ENCODE measurements at places on chromosomes 7 and 10.

DNA sequence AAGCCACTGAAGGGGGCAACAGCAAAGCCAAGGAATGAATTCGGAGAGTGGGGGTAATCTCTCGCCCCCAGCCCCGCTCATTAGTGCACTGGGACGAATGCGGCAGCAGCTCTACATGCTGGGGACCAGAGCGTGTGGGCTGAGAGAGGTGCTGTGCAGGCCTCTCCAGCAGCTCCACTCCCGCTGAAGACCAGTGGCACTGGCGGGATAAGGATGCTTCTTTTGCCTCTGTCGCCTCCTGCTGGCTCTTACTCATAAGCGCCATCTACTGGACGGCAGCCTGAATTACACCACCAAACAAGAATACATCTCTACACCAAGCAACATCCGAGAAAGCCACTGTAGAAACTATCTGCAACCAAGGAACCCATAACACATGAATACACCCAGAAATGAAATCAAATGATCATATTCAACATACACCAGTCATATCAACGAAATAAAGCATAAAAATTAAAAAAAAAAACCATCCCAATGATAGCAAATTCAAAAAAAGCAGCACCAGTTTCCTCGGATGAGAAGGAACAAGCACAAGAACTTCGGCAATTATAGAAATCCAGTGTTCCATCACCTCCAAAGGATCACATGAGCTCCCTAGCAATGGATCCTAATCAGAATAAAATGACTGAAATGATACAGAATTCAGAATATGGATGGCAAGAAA, 79.0 kb upstream of the TMEM168 start:
- DNase-seq, result no peak

GRCh38 chr7:71237945-71238344, 106.0 kb downstream of the GALNT17 start:
- no peak for DNase-seq

DNA sequence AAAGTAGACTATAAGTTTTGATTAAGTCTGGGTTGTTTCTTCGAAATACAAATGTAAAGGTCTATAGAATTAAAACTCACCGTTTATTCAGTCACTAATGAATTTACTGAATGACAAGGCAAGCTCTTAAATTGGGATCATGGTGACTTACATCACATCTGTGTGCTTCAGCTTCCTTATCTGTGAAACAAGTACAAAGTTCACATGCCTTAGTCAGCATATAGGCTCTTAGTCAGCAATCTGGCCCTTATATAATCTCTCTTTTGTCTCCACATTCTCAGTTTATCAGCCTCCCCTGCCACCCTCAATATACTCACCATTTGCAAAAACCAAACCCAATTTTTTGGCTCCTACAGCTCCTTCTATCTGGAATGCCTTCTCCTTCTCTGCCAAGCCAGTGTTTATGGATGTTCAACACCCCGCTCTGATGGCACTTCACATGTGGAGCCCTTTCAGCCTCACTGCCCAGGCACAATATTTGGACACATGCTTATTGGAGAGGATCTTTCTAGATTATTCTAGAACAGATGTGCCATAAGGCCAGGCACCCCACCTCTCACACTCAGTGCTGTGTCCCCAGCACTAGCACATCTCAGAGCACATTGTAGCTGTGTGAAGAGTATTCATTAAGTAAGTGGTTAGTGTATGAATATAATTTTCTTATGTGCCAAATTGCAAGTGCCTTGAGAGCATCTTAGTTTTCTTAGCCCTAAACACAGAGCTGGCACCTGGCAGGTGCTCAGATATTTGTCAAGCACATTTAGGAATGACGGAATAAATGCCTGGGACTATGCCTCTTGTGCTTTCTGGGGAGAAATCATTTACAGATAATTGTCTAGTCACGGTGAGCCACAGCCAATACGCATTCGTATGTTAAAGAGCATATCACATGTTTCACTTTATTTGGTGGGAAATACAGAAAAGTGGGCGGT, 9.8 kb upstream of the LAMB1 start:
- no peak for DNase-seq

GRCh38 chr10:97075961-97076525, 109.7 kb downstream of the SLIT1 start:
- DNase-seq, result no peak

- DNase-seq, result no peak
Observed at GRCh38 chr10:12631787-12632562, 282.6 kb downstream of the CAMK1D start.

DNA sequence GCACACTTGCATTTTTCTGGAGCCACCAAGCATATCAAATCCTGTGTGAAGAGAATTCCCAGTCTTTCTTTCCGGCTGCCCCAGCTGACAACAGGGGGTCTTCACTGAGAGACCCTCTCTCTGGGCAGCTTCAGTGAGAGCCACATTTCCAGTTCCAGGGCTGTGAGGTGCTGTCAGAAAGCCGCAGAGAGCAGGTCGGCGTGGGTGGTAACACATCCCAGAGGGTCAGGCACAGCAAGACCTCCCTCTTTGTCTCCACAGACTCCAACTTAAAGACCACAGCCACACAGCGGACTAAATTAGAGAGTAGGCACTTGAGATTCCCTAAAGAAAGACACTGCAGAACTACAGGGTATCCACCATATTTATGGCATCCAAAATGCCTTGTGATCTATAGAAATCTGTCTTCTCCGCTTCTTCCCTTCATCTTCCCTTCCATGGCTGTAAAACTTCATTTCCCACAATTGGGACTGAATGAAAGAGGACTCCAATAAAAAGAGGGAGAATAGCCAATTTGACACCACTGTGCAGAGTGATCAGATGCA, 116.0 kb upstream of the C7orf33 start:
- DNase-seq, result no peak

GRCh38 chr10:49360271-49361177, 35.4 kb downstream of the DRGX start:
- peak; percentile 4 for DNase-seq

DNA sequence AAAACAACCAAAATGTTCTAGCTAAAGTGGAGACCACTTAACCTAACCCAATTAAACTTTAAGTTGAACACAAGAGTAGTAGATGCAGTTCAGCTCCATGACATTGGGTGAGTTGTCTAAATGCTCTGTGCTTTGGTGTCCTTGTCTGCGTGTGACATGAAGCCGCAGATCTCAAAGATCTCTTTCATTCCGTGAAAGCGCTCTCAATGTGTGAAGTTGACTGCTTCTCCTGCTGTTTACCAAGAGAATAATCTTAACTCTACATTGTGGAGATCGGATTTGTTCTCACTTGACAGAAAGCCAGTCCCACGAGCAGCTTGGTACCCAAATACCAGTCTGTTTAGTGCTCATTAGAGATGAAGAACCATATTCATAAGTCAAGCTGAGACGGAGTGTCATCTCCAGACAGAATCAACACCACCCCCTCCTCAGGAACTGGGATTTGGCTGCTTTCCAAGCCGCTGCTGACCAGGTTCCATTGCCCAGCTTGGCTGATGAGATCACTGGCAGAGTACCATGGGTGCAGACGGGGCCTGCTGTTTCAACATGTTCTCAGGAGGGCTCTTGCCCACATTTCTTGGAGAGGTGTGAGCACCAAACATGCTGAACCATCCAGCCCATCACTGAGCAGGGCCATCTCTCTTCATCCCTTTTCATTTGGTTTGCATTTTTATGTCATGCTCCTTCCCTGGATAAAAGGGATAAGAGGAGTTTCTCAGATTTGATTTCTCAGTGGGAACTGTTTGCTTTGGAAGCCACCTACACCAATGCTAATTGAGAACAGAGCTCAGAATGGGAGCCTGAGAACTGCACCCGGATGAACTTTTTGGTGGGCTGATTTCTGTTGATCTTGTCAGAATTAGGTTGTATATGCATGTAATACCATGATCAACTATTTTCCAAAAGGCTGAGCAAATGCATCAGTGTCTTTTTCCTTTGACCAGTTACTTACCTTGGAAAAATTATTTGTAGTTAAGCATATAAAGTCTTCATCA, 95.8 kb upstream of the AGBL3 start:
- DNase-seq, result peak; percentile 50

GRCh38 chr10:44925224-44925623, 14.1 kb downstream of the TMEM72 start:
- no peak for DNase-seq

- DNase-seq, result peak; percentile 70
Observed at GRCh38 chr7:122886357-122887081, at the start of gene CADPS2. Gene CADPS2 (minus strand): TSS chr7:122886460. CDS start chr7:122886337, 123 bp downstream.

DNA sequence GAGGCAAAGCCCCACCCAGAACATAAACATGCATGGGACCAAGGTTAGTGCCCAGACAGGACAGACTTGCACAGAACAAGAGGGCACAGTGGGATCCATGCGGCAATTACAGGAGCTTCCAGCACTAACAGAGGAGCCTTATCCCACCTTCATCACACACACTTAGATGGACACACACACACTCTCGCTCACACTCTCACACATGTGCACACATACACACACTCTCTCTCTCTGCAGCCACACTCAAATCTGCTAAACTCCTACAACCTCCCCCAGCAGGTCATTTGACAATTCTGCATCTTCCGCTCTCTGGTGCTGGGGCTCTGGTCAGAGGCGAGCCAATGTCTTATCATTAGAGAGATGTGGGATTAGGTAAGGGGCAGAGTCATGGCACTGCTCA, 120.5 kb downstream of the UBE2H start:
- no peak for DNase-seq

DNA sequence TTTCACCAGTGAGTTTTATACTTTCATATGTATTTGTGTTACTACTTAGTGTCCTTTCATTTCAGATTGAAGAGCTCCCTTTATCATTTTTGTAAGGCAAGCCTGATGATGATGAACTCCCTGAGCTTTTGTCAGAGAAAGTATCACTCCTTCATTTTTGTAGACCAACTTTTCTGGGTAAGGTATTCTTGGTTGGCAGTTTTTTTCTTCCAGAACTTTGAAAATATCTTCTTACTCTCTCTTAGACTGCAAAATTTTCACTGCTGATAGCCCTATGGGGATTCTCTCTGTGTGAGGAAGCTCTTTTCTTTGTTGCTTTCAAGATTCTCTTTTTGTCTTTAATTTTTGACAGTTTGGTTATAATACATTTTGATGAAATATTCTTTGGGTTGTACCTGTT, 35.7 kb downstream of the CCDC7 start:
- DNase-seq, result no peak

- DNase-seq, result no peak
Observed at GRCh38 chr7:7911369-7912123, 57.0 kb upstream of the GLCCI1 start.

DNA sequence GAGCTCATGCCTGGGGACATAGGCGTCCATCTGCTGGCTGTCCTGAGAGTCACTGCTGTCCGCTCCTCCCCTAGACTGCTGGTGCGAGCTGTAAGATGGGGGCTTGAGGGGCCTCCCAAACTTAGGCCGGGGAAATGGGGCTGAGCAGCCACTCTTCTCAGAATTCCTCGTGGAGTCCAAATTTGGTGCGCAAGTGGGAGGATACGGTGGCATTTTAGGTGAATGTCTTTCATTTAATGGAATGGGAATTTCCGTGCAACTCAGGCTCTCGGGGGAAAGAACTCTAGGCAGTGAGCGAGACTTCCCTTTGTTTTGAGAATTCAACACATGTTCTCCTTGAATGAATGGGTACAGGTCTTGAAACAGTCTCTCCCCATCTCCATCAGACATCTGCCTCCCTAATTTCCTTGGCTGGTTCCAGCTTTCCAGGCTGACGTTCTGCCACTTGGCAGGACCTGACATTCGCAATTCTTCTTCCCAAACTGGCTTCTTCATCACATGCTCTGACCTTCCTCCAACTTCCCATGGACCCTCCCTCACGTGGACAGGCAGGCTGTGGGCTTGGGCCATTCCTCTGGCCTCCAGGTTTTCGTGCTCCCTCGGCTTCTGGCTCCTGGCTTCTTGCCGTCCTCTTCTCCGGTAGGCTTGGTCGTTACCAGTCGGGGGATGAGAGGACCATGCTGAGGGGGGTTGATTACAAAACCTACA, 30.1 kb downstream of the JCAD start:
- DNase-seq, result no peak

GRCh38 chr10:1003884-1004670, 15.8 kb downstream of the GTPBP4 start:
- no peak for DNase-seq

- no peak for DNase-seq
Observed at GRCh38 chr10:1858547-1858946, 121.2 kb upstream of the ADARB2 start.

Measured in NCI-H1105 (cell line).